ENCODE measurements at places on chromosomes 6 and 20.

DNA sequence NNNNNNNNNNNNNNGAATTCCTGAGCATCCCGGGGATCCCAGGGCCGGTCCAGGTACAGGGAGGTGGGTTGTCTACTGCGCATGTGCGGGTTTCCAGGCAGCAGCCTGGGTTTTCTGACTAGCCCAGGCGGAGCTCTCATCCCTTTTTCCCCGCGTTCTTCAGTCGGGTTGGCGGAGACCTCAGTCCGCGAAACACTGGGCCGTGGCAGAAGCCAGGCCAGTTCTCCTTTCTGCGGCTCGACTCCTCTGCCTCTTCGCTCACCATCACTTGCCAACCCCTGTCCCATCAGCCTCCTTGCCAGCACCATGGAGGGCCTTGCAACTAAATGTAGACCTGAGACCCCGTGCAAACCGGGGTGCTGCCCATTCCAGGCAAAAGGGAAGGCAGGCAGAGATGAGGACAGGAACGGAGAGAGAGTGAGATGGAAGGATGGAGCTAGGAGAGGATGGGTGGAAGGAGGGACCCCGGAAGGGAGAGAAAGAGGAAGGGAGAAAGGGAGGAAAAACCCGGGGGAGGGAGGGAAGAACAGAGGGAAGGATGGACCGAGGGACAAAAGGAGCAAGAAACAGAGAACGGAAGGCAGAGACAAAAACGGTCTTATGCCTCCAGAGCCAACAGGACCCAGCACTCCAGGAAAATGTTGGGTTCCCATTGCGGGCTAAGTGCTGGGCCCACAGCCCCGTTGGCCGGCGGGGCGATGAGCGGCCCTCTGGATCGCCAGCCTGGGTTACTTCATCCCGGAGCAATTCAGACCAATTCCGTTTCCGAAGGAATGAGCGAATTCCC is 445.4 kb upstream of the DEFB115 start:
- no peak for DNase-seq

DNA sequence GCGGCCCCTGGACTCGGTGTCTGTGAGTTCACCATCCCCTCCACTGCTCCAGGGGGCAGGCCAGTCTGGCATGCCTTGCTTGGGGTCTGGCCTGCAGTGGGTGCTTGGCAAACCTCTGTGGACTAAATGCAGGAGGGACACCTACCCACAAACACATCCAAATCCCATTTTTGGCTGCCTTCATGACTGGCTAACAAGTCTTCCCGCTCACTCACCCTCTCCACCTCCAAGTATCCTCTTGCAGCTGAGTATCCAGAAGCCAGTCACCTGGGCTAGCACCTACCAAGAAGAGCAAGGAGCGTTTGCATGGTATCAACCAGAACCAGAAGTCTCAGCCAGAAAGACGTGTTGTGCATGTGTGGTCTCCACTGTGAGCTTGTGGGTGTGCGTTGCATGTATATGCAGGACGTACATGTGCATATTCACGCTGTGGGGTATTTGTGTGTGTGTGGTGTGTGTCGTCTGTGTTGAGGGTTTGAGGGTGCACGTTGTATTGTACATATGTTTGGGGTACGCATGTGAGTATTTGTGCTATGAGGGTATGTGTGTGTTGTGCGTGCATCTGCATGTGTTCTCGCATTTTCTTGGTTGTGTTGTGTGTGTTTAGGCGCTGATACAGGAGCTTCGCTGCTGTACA is 5.6 kb upstream of the PMEPA1 start:
- no peak for DNase-seq

DNA sequence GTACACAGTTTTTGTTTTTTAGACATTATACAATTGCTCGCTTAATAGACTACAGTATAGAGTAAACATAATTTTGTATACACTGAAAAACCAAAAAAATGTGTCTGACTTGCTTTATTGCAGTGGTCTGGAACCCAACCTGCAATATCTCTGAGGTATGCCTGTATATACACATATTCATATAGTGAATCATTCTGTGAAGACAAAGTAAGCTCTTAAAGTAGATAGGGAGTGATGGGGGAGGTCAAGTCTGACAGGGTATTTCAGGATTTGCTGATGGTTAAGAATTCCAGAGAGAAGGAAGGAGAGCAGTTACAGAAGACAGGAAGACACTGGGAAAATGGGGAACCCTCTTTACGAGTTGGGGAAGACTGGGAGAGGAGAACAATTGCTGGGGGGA is 417.9 kb downstream of the CD109 start:
- DNase-seq, result no peak

GRCh38 chr6:133741375-133741861 is 147.5 kb upstream of the TCF21 start:
- DNase-seq, result no peak

GRCh38 chr20:36113036-36113435 is 41.5 kb upstream of the EPB41L1 start:
- no peak for DNase-seq

GRCh38 chr20:10076126-10077080 is 41.6 kb downstream of the ANKEF1 start:
- DNase-seq, result no peak

DNA sequence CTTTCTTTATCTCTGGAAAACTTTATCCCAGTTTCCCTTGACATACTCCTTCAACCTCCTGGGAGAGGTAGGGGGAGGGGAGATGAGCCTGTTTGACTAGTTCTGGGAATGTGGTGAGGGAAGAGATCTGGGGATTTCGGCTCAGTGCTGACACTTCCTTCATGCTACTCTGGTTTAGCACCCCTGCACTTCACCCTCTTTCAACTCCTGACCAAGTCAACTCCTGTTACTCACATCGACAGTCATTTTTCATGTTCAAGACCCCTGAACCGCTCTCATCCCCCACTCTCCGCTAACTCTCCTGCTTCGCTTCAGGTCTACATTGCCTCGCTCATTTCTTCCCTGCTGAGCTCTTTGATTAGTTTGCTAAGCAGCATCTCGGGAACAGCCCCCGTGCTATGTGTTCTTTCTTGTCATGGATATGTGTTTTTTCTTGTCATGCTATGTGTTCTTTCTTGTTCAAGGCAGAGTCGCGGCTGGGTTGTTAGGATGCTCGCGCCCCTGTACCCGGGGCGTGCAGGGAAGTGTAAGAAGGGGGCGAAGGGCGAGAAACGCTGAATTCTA is 16.6 kb upstream of the TRIM27 start:
- DNase-seq, result no peak

DNA sequence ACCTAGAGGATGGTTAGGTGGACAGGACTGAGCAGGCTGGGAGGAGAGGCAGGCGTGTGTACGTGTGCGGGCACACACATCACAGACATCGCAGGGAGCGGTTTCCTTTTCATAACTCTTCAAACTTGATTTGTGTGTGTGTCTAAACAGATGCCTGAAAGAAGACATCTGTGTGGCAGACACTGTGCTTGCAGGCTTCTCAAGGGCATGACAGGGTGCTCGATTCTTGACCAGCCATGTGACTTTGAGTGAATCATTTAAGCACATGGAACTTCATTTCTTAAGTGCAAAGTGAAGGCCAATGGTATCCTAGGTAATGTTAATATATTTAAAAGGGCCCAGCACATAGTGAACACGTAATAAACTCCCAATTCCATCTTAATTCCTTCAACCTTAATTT is 186.5 kb downstream of the SCP2D1 start:
- no peak for DNase-seq

DNA sequence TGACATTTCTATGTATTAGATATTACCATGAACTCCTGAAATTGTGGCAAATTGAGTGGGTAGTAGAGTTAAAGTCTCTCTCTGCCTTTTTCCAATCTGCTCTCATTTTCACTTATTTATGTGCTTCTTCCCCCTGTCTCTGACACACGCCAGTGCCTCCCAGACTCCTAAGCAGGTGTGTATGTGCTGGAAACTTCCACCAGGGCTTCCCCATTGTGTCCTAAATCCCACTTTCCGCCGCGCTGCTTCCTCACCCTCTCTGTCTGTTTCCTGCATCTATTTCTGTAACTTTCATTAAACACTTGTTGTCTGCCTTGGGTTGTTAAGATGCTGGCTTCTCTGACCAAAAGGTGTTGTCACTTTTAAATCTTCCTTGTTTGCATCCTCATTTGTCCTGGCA is 97.6 kb upstream of the HDGFL1 start:
- no peak for DNase-seq

DNA sequence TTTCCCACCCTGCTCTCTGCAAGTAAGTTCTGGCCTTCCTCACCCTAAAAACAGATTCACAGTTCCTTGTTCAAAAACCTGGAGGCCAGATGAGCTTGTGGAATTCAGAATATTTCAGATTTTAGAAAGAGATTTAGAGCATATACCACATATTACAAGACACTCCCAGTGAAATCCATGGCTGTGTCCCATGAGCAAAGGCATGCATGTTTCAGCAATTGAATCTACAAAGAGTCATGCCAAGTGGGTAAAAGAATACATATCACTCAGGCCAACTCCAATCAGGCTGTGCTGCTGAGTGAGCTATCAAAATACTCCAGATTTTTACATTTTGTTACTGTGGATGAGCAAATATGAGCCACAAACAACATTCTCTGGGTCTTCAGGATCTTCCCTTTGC is 10.2 kb upstream of the NEDD9 start:
- no peak for DNase-seq

GRCh38 chr6:107879941-107880340 is 55.8 kb upstream of the SCML4 start:
- DNase-seq, result no peak

- no peak for DNase-seq
Measured at GRCh38 chr6:54846857-54847674, 495 bp downstream of the FAM83B start.

GRCh38 chr6:43634702-43635303 is 837 bp upstream of the MAD2L1BP start:
- no peak for DNase-seq

DNA sequence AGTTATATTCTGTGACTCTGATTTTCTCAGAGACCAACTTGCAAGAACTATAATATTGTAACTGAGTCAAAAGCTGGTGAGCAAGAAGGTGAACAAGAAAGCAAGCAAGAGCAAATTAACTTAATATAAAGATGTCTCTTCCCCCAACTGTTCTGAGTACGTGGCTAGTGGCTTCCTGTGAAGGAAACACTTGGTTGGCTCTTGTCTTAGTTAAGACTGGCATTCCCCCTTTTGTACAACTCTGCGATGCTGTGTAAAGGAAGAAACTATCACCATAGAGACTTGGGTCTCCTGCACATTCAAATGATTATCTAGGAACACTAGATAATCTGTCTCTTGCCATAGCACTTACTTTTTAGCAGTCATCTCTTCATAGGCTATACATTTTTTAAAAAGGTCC is 47.3 kb upstream of the TNFAIP3 start:
- DNase-seq, result no peak

- no peak for DNase-seq
Measured at GRCh38 chr6:157228426-157229131, 94.7 kb downstream of the TMEM242 start.

GRCh38 chr6:317448-318144 is 25.3 kb downstream of the DUSP22 start:
- no peak for DNase-seq

GRCh38 chr6:30135757-30136156 is at the start of gene TRIM40:
TSS of gene TRIM40 (plus strand) at chr6:30136140. CDS start at chr6:30137037, 897 bp downstream.
- no peak for DNase-seq

- DNase-seq, result no peak
Measured at GRCh38 chr6:26629359-26629758, 30.2 kb downstream of the ZNF322 start.

DNA sequence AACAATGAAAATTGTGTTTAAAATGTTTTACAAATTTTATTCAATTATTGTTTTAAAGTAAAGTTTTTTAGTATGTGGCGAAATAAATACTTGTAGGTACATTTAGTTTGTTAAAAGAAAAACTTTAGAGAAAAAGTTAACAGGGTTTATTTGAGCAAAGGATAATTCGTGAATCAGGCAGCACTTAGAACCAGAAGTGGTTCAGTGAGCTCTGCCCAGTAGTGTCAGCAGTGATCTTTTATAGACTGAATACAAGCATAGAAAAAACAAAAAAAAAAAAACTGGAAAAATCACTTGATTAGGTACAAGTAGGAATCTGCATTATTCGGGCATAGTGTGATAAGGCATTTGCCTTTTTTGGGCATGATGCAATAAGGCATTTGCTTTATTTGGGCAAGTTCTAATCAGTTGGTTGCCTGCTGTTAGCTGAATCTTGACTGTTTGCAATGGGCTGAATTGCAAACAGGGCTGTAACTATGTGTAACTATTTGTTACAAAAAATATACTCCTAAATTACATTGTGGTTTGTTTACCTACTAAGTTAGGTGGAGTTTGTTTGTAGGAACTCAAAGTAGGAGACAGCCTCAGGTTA is 122.9 kb upstream of the MMS22L start:
- no peak for DNase-seq

DNA sequence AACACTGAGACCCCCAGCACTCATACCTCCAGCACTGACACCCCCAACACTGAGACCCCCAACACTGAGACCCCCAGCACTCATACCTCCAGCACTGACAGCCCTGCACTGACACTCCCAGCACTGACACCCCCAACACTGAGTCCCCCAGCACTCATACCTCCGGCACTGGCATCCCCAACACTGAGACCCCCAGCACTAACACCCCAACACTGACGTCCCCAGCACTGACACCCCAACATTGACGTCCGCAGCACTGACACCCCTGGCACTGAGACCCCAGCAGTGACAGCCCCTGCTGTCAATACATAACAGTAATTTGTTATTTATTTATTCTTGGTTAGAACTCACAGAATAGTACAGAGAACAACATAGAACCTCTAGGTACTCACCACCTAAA is 58.0 kb downstream of the ERMARD start:
- no peak for DNase-seq

DNA sequence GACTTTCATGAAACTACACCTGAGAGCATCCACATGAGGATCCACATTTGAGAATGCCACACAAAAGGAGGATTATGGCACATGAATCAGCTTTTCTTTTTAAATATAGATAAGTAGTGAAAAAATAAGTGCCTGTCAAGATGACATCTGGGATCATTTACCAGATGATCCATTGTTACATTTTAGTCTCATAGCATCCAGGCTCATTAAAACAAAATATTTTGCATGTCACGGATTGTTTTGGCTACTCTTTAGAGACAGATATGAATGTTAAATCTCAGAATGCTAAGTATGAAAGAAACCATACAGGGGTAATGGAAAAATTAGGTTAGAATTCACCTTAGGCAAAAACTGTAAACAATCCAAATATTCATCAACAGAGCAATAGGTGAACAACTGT is 66.7 kb downstream of the MYO6 start:
- DNase-seq, result no peak

- DNase-seq, result no peak
Measured at GRCh38 chr20:44785768-44786167, 24.6 kb downstream of the RIMS4 start.

DNA sequence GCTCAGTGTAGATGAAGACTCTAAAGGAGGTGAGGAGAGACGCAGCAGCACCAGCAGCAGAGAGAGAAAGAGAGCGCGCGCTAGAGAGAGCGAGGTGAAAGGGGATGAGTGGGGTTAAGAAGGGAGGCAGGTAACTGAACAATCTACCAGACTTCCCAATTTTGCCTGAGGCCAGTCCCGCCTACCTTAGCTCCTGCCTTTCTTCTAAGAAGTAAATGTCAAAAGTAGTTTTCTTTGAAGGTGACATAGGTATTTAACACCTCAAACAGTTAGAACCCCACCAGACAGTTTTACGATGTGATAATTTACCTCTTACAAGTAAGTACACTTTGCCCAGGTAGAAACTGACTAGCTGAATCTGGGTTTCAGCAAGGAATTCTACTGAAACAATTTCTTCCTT is 132.0 kb upstream of the EEF1E1 start:
- DNase-seq, result no peak

GRCh38 chr20:59375541-59375940 is 75.1 kb downstream of the EDN3 start:
- DNase-seq, result no peak
